ENCODE measurements at places on chromosomes 2 and 18.

- DNase-seq: no peak
These were observed 1.1 kb upstream of the IMP4 start for GRCh38 chr2:130341562-130342019.

DNA sequence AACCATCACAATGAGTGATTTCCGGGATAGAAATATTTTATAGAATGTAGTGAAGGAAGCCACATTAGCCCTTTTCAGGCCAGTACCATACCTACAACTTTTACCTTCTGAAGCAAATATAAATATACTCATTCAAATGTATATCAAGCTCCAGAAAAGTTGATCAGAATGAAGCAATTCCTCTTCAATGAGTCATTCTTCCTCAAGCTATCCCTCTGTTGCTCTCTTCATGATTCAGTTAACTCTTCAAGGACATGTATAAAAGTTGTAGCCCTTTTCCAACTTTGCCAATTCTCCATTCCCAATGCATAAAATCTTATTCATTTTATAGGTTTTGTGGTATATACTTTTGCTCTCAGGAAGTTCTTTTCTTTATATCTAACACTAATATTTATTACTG lies 242.1 kb upstream of the RGPD4 start:
- DNase-seq: no peak

GRCh38 chr2:187749804-187750431 lies 195.7 kb upstream of the TFPI start:
- no peak for DNase-seq

GRCh38 chr2:229154381-229154780 lies 116.7 kb downstream of the PID1 start:
- no peak for DNase-seq

DNA sequence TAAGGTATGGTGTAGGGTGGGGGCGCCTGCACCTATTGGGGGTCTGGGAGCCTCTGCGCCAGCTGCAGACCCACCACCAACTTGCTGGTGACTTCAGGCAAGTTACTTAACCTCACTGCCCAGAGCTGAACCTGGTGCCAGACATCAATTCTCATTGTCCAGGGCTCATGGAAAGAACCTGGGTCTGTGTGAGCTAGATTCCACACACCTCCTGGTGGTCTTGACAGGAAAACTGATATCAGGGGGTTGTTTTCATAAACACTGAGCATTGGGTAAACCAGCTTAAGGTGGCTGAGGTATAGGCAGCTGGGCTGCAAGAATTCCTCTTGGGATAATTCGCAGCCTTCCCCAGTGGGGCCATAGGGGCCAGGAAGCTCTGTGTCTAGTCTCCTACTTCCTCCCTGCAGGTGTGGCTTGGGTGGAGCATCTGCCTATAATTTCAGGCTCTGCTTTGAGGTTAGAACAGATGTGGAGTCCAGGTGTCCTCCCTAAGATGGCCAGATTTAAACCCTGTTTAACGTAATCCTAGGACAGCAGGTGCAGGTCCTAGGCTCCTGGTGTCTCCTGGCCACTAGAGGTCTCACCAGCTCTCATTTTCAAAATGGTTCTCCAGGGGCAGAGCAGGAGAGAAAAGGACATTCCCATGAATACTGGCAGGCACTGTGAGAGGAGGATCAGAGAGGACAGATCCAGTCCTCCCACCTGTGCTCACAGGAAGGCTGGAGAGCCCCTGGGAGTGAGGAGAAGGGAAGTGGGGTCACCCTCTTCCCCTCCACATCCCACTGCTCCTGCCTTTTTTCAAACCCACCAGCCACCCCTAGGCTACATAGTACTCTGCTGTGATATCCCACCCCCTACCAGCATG lies 100.4 kb upstream of the SMAD2 start:
- no peak for DNase-seq

- no peak for DNase-seq
These were observed 32.3 kb upstream of the MBP start for GRCh38 chr18:77164763-77165485.

GRCh38 chr2:232680006-232680405 lies 17.1 kb upstream of the GIGYF2 start:
- no peak for DNase-seq

GRCh38 chr18:25147877-25148488 lies 204.0 kb downstream of the ZNF521 start:
- DNase-seq: no peak

DNA sequence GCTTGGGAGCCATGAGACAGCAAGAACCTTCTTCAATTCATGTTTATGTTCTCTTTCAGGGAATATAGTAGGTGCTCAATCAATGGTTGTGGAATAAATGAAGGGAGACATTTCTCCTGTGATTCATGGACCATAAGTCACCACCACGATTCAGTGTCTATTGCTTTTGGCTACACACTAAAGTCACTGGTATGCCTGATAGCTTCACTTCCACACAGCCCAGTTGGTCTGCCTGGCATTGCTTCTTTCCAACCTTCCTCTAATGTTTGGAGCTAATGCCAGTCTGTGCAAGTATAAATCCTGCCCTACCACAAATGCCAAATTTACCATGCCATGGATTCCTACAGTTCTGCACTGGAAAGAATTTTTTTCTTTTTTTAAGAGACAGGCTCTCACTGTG lies 1.3 kb upstream of the CXCR1 start:
- no peak for DNase-seq

GRCh38 chr2:130352237-130352636 lies 3.6 kb upstream of the PTPN18 start:
- no peak for DNase-seq

DNA sequence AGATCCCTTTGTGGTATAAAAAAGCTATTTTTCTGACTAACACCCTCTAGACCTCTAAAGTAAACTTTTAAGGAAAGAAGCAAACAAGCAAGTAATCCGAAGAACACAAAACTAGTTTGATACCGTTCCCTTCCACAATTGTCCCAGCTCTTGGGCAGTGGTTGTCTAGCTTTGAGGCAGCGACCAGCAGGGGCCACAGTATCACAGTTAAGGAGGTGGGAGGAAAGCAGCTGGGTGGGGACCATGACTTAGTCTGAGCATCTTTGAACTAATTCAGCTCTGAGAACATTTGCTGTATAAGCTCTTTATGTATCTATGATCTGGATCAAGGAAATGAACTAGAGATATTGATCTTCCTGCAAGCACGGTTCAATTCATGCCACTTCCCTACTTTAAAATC lies 51.0 kb downstream of the SF3B1 start:
- no peak for DNase-seq

DNA sequence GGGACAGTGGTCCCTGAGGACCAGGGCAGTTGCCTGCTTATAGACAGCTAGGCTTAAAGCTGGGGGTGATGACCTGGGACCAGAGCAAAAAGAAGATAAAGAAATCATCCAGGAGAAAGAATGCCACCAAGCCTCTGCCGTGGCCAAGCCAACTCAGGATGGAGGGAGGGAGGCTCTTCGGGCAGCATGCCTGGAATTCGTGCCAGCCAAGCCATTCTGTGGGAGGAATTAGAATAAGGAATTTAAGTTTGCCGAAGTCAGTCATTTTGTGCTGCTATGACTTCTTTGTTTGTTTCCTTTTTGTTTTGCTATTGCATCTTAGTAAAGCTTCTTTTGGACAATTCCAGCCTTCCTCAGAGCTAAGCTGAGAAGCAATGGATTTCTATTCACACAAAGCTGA lies 124.1 kb downstream of the EN1 start:
- DNase-seq: no peak

DNA sequence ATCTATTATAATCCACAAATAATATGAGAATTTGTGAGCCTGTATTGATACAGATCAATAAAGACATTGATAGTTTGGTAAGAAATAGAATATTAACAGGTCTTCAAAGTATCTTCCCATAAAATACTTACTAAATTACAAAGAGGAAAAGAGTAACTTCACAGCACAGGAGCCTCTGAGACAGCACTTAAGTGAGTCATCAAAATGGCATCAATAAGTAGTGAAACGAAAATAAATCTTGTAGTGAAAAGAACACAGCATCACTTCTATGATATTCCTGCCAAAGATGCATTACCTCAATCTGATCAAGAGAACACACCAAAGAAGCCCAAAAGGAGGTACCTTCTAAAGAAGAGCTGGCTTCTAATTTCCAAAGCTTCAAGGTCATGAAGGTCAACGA lies 116.4 kb downstream of the CBLN2 start:
- DNase-seq: no peak

DNA sequence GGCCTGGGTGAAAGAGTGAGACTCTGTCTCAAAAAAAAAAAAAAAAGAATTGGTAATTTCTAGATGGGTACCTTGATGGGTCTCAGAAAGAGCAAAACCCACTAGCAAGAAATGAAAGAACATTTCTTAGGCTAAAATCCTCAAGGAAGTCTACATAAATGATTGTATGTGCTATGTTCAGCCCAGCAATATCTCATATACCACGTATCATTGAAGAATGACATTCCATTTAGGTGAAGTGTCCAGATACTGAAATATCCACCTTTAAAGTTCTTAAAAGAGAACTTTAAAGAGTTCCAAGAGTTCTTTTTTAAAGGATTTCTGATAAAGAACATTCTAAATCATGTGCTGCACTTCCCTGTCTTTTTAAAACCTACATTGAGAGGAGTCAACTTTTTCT lies 19.2 kb downstream of the NRP2 start:
- DNase-seq: no peak

DNA sequence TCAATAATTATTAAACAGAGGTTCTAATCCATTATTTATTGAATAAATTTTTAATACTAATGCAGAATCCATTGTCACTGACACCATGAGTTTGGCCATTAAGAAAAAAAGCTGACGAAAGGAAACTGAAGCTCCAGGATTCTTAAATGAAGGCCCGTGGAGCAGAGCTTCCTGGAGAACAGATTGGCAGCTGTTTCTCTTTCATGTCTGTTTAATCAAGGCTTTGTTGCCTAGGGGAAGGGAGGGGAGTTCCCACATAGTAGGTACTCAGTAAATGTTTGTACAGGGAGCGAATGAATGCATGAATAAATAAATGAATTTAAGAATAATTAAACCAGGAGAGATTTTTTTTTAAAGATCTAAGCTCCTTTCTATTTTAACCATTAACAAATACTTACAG lies 315.1 kb upstream of the KLHL29 start:
- no peak for DNase-seq

- no peak for DNase-seq
These were observed 15.8 kb upstream of the VRK2 start for GRCh38 chr2:58030771-58031170.

GRCh38 chr2:158990397-158991214 lies 22.2 kb downstream of the TANC1 start:
- DNase-seq: no peak

All from activated naive CD8-positive, alpha-beta T cell treated with anti-CD3 and anti-CD28 coated beads, Interleukin-2, amount 50 U/mL, for 16 hours (primary cell).